Mesothelial cell of epicardium (in vitro differentiated cells): ENCODE measurements at places on chromosomes 7 and 10.

DNA sequence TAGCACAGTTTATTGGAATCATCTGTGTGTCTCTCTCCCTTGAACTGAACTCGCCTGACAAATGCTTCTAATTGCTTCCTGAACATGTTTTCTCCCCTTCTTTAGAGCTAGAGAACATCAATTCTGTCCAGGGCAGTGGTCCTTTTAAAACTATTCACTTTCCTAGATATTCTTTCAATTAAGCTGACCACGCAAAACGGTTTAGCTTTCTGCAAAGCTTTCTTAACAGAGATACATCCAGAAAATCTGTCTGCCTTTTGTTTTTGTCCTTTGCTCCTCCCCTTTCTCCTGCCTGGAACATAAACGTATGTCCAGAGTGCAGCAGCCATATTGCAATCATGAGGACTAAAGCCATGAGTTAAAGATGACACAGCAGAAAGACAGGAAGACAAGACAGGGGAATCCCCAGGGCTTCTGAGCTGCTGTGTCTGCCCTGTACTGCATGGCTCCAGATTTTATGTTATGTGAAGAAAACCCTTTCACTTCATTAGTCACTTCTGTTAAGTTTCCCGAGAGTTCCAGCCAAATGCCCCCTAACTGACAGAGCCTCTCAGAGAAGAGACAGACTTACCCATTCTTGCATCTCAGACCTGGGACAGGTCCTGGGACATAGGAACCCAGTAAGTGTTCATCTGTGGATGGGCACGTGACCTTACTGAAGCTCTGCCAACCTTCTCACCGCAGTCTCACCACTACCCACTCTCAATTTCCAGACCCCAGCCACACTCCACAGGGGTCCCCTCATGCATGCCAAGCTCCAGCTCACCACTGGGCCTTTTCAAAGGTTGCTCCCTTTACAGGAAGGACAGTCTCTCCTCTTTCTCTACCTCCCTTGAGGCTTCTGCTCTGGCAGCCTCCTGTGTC, 35.0 kb upstream of the CPXM2 start:
- no peak overlapping the region for H3K27ac ChIP-seq
- no peak for DNase-seq
- H3K4me3 ChIP-seq, result no peak overlapping the region
- H3K4me1 ChIP-seq, result no peaks in the 10 kb centered on the region

GRCh38 chr7:40763319-40764287, 628.8 kb downstream of the SUGCT start:
- no peaks in the 10 kb centered on the region for H3K27me3 ChIP-seq
- H3K36me3 ChIP-seq, result no peaks in the 10 kb centered on the region
- H3K4me3 ChIP-seq, result no peak overlapping the region
- peak overlapping the region; percentile 30 for H3K27ac ChIP-seq
- peaks cover 42% of the 10 kb centered on the region for H3K4me1 ChIP-seq

DNA sequence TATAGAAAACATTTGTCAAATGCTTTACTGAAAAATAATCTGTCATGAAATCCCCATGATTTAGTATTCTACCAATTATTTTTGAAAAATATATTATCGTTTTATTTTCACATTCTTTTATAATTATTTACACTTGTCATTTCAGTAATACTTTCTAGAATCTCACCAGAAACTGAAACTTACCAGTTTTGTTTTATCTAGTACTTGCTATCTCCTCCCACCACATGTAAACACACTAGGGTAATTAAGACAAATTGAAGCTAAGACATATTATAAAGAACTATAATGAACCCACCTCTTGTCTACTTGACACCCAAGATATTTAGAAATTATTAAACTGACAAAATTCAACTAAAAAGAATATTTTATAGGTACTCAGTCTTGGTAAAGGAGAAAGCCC, 51.5 kb upstream of the GRM3 start:
- H3K4me3 ChIP-seq, result no peak overlapping the region
- peaks cover 8% of the 10 kb centered on the region for H3K27me3 ChIP-seq
- H3K4me1 ChIP-seq, result no peaks in the 10 kb centered on the region
- no peak overlapping the region for H3K27ac ChIP-seq

- DNase-seq, result no peak
- peaks cover 31% of the 10 kb centered on the region for H3K4me1 ChIP-seq
- H3K4me3 ChIP-seq, result peak overlapping the region; percentile 97
Observed at GRCh38 chr10:68074031-68074774, 880 bp downstream of the HERC4 start.

GRCh38 chr10:128763588-128763987, 637.4 kb upstream of the MKI67 start:
- no peaks in the 10 kb centered on the region for H3K36me3 ChIP-seq
- no peak overlapping the region for H3K27ac ChIP-seq
- H3K4me3 ChIP-seq, result no peak overlapping the region
- H3K27me3 ChIP-seq, result peaks cover 41% of the 10 kb centered on the region

DNA sequence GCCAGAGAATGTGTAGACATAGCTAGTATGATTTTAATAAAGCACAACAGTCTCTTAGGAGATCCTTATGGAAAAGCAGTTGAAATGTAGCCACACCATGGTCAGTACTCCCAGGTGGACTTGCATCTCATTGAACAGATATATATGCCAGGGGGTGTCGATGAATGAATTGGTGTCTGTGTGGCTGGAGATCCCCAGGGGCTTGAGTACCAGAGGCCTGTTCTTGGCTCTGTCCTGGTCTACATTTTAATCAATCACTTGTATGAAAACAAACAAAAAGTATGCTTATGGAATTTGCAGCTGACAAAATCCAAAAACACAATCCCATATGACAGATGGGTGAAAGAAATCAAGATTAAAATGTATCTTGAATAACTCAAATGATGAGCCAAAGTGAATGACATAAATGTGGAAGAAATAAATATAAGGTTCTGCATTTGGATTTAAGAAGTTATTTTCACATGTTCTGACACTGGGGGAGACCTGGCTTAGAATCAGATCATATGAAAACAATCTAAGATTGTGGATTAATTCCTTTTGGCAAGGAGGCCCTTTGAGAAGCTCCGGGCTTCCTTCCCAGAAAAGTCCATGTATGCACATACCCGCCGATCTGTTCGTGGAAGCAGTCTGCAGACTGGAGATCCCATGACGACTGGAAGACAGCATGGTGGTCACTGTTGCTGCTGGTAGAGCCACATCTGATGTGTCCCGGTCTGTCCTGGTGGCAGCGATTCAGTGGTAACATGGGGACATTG, 15.6 kb downstream of the CLEC2L start:
- DNase-seq, result no peak
- no peak overlapping the region for H3K4me3 ChIP-seq
- no peaks in the 10 kb centered on the region for H3K36me3 ChIP-seq
- no peak overlapping the region for H3K27ac ChIP-seq
- H3K27me3 ChIP-seq, result peaks cover 26% of the 10 kb centered on the region
